ENCODE measurements at places on chromosomes 6 and 20.

- H3K4me1 ChIP-seq = no peaks in the 10 kb centered on the region
- H3K27ac ChIP-seq = no peak overlapping the region
- H3K27me3 ChIP-seq = no peaks in the 10 kb centered on the region
- DNase-seq = no peak
- H3K4me3 ChIP-seq = no peak overlapping the region
Measured at GRCh38 chr6:115004204-115004603, 661.4 kb upstream of the HS3ST5 start.

DNA sequence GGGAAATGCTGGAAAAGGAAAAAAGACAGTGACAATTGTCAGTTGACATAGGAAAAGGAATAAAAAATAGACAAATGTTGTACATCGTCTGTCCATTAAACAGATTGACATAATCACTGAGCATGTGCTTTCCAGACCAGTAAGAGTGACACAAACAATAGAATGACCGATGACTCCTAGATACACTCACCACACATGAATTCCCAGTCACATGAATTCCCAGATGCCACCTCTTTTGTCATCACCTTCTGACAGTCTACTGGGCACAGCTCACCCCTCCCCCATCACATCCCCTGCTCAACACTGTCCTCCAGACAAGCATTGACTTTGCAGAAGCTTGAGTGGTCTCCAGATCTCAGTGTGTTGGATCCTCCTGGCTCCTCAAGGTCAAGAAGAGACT, 25.9 kb downstream of the POM121L2 start:
- no peaks in the 10 kb centered on the region for H3K36me3 ChIP-seq
- no peaks in the 10 kb centered on the region for H3K27me3 ChIP-seq

DNA sequence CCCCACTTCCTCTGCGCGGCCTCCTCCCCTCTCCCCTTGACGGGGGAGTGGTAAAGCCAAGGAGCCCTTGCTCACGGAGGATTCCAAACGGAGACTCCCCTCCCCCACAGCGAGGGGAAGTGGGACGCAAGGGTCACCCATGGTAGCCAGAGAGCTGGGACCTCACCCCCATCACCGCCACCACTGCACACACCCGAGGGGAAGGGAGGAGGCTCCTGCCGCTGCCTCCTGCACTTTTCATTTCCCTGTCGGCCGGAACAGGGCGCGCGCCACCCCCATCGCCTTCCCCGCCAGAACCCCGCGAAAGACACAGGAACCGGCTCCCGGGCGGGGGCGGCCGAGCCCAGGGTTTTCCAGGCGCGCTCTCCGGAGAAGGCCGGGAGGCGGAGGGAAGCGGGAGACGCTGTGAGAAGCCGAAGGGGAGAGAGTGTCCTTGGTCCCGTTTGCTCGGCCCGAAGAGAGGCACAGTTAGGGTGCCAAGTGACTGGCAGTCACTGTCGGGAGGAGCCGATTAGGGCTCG, 789 bp downstream of the CCND3 start:
- H3K4me1 ChIP-seq = peaks cover 35% of the 10 kb centered on the region
- peak overlapping the region; percentile 98 for H3K4me3 ChIP-seq
- H3K27ac ChIP-seq = peak overlapping the region; percentile 61
- no peak for DNase-seq
- H3K36me3 ChIP-seq = peaks cover 5% of the 10 kb centered on the region

DNA sequence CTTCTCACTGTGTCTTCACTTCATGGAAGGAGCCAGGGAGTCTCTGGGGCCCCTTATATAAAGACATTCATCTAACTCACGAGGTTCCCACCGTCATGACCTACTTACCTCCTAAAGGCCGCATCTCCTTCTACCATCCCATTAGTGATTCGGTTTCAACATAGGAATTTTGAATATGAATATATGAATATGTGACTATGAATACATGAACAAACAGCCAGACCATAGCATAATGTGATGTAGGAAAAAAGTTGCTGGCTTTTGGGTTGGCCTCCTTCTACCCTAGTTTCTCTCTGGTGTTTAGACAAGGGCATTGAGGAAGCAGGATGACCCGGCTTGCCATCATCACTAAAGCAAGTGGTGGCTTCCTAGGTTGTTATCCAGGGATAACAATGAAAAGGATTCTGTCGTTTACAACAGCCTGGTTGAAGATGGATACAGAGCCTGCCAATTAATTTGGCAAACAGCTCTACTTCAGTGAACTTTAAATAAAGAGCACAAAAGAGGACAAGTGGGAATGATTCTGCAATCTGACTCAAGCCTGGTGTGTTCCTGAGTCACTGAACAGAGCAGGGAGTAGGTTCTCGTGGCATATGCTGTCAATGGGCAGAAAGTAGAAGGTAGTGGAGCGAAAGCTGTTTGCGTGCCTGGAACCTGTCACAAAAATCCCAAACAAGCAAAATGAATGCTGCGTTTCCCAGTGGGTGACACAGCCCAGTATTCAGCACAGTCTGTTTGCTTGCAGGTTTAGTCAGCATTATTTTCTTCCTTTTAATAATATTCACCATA, 44.0 kb upstream of the DOK5 start:
- no peak overlapping the region for H3K27ac ChIP-seq
- H3K27me3 ChIP-seq = no peaks in the 10 kb centered on the region
- H3K4me3 ChIP-seq = no peak overlapping the region
- H3K4me1 ChIP-seq = no peaks in the 10 kb centered on the region
- no peak for DNase-seq
- no peaks in the 10 kb centered on the region for H3K36me3 ChIP-seq

GRCh38 chr20:23397961-23398360, 23.3 kb downstream of the NAPB start:
- no peak overlapping the region for H3K27ac ChIP-seq
- no peak overlapping the region for H3K4me3 ChIP-seq
- DNase-seq = no peak
- H3K4me1 ChIP-seq = peaks cover 11% of the 10 kb centered on the region
- H3K36me3 ChIP-seq = peaks cover 10% of the 10 kb centered on the region
- no peaks in the 10 kb centered on the region for H3K27me3 ChIP-seq

DNA sequence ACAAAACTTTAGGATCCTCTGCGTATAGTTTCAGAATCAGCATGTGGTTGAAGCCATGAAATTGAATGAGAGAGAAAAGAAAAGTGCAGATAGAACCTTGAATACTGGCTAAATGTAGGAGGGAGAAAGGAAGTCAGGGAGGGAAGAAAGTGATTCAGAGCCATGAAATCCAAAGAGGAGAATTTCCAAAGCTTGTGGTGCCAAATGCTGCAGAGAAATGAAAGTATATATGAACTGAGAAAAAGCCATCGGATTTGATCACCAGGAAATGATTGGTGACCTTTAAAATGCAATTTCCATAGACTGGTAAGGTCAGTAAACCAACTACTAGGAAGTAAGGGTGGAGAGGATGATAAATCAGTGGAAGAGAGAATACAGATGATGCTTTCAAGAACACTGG, 142.3 kb downstream of the TFAP2A start:
- H3K27me3 ChIP-seq = peaks cover 1% of the 10 kb centered on the region
- DNase-seq = no peak
- no peaks in the 10 kb centered on the region for H3K36me3 ChIP-seq
- no peaks in the 10 kb centered on the region for H3K4me1 ChIP-seq

- no peaks in the 10 kb centered on the region for H3K36me3 ChIP-seq
- no peaks in the 10 kb centered on the region for H3K4me1 ChIP-seq
- no peaks in the 10 kb centered on the region for H3K27me3 ChIP-seq
- H3K4me3 ChIP-seq = no peak overlapping the region
Measured at GRCh38 chr6:139927236-139927635, 552.8 kb upstream of the CITED2 start.

GRCh38 chr6:75130784-75131183, 75.1 kb downstream of the COL12A1 start:
- no peaks in the 10 kb centered on the region for H3K27me3 ChIP-seq
- H3K27ac ChIP-seq = no peak overlapping the region
- H3K4me1 ChIP-seq = no peaks in the 10 kb centered on the region
- no peak overlapping the region for H3K4me3 ChIP-seq
- H3K36me3 ChIP-seq = no peaks in the 10 kb centered on the region
- no peak for DNase-seq

GRCh38 chr6:145887969-145888368, 73.4 kb upstream of the FBXO30 start:
- no peaks in the 10 kb centered on the region for H3K36me3 ChIP-seq
- no peak overlapping the region for H3K27ac ChIP-seq
- no peak overlapping the region for H3K4me3 ChIP-seq
- H3K27me3 ChIP-seq = no peaks in the 10 kb centered on the region
- no peaks in the 10 kb centered on the region for H3K4me1 ChIP-seq
- no peak for DNase-seq

GRCh38 chr20:62995898-62996595, 10.7 kb downstream of the BHLHE23 start:
- DNase-seq = no peak
- H3K4me3 ChIP-seq = no peak overlapping the region
- no peaks in the 10 kb centered on the region for H3K36me3 ChIP-seq
- H3K27ac ChIP-seq = no peak overlapping the region
- H3K4me1 ChIP-seq = no peaks in the 10 kb centered on the region
- H3K27me3 ChIP-seq = no peaks in the 10 kb centered on the region

DNA sequence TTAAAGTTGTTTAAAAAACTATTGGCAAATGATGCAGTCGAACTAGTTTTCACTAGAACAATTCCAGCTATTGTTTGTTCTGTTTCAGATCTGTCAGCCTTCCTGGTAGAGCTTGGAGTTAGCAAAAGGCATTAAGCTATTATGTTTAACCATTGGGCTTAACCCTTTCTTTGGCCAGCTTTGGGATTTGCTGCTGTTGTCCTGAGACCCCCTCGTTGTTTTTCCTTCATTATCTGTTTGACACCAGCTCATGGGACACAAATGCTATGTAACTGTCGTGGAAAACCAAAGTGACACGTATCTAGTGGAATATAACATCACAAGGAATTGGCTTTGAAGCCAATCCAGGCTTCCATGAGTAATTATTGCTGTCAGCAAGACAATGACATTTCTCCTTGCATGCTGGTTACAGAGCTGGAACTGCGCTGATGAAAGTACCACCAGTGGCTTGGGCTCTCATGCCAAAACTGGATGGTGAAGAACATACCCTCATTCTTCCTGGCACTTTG, 96.0 kb downstream of the EYA2 start:
- no peak overlapping the region for H3K27ac ChIP-seq
- no peaks in the 10 kb centered on the region for H3K36me3 ChIP-seq
- no peak overlapping the region for H3K4me3 ChIP-seq
- DNase-seq = no peak
- H3K27me3 ChIP-seq = no peaks in the 10 kb centered on the region
- H3K4me1 ChIP-seq = peaks cover 3% of the 10 kb centered on the region

DNA sequence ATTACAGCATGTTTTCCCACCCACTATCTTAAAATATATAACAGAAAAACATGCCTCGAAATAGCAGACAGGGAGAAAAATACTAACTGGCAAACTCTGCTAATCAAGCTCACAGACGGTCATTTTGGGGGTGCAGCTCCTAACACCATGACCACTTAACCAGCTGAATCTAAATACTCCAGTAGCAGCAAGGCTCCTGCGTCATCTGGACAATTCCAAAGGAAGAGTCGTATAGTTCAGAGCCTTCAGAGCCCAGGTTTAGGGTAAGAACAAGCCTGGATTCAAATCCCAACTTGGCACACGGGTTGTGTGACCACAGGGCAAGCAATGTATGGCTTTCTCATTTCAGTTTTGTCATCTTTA, 81.3 kb upstream of the COL21A1 start:
- H3K27me3 ChIP-seq = no peaks in the 10 kb centered on the region
- H3K4me1 ChIP-seq = no peaks in the 10 kb centered on the region
- H3K36me3 ChIP-seq = no peaks in the 10 kb centered on the region
- no peak overlapping the region for H3K4me3 ChIP-seq
